ENCODE measurements at places on chromosomes 6 and 20.

- no peak for DNase-seq
Measured at GRCh38 chr6:20180935-20181334, 31.3 kb downstream of the MBOAT1 start.

DNA sequence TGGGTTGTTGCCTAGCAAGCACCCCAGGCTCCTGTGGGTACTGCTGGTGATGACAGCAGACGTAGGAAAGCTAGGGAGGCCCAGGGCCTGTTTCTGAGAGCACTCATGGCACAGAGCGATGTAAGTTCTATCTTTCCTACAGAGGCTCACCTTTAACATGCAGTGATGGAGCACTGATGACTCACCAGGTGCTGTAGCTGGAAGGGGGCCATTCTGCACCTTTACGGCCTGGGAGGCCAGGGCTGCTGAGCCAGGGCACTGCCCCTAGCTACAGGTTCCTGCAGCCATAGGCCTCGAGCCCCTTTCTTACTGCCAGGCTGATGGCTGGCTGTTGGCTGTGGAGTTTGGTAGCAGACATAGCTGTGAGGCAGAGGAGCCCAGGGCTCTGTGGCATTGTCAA, 31.1 kb upstream of the GPR6 start:
- no peak for DNase-seq

- no peak for DNase-seq
Measured at GRCh38 chr6:68779366-68779765, 144.3 kb downstream of the ADGRB3 start.

DNA sequence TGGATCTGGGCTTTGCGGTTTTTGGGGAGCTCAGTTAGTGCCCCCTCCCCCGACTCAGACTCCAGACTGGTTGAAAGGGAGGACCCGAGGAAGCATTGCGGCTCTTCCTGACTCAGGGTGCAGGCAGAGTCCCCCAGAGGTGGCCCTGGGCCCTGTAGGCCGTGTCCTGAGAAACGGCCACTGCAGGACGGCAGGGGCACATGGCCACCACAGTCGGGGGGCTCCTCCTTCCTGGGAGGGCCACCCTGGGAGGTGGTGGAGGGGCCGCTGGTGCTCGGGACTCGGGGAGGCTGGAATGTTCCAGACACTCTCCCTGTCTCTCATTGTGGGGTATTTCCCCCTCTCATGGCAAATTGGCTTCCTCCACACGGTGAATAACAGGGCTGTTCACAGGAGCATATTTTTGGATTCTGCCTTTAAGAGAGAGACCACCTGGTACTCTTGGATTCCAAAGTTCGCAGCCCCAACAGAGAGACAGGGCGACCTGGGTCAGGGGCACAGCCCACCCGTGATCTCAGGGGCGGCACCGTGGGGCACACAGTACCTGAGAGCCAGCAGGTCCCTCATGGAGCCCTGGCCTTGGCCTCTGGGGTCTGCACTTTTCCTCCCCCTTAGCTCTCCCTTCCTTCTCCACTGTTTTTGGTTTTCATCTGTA, 35.7 kb downstream of the FRMD1 start:
- DNase-seq: no peak

DNA sequence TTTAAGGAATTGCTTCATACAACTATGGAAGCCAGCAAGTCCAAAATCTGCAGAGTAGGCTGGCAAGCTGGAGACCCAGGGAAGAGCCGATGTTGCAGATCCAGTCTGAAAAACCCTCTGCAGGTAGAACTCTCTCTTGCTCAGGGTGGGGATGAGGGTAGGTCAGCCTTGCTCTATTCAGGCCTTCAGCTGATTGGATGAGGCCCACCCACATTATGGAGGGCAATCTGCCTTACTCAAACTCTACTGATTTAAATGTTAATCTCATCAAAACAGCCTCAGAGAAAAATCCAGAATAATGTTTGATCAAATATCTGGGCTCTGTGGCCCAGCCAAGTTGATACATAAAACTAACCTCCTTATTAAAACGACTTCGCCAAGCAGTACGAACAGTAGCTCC, 29.7 kb upstream of the RNF24 start:
- DNase-seq: no peak

- no peak for DNase-seq
Measured at GRCh38 chr20:43794326-43794725, 67.5 kb upstream of the GTSF1L start.

DNA sequence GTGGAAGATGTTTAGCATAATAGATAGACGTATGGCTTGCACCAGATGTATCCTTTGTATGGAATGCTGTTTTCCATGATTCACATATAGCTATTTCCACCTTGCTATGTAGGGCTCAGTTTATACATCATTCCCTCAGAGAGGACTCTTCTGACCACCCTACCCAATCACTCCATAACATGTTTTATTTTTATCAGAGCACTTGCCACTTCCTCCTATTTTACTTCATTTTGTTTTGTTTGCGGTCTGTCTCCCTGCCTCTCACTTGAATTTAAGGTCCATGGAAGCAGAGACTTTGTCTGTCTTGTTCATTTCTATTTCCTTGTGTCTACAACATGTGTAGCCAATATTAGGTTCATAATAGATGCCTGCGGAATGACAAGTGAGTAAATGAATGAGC, 266.9 kb upstream of the CITED2 start:
- no peak for DNase-seq

DNA sequence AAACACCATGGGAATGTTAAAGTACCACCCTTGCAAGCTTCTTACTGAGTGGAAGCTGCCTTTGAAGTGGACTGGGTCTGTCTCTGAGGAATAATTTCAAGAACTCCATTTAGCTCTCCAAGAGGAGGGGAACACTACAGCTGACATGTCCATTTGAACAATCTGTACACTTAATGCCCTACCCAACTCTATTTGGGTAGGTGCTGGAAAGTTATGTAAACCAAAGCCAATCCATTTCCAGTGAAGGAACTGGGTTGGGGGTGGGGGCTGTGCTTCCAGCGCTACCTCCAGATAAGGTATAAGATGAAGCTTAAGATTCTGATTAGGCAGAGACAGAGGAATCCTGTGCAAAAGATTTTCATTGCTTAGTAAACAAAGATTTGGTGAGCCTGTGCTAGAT, 122.0 kb downstream of the TCP11 start:
- no peak for DNase-seq

- peak; percentile 88 for DNase-seq
Measured at GRCh38 chr20:5642155-5642981, 107.8 kb upstream of the SHLD1 start.

DNA sequence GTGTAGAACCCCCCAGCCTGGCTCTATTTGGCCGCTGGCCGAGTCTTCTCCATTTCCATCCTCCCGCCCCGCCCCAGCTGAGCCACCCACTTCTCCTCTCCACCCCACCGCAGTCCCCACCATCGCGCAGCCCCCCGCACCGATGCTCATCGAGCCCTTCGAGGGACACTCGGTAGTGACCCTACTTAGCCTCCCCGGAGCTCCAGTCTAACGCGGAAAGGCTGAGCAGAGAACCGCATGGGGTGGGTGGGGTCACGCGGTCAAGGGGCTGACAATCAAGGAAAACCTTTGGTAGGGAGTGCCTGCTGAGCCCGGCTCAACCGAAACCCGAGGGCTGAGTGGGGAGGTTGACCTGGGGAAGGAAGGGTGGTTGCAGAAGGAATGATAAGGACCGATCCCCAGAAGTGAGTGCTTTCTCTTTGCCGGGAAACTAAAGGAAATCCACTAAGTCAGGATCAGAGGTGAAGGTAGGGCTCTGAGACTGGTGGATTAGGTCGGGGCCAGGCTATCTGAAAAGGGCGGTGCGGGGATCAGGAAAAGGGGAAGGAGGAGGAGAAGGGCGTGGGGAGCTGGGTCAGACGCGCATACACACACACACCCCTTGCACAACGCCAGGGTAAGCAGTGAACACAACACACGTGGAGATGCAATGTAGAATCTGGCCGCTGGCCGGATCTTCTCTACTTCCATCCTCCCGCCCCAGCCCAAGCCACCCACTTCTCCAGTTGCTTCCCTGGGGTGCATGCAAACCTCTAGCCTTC, 49.8 kb downstream of the CPXM1 start:
- peak; percentile 57 for DNase-seq

GRCh38 chr20:32040142-32040953, 11.7 kb upstream of the HCK start:
- no peak for DNase-seq

DNA sequence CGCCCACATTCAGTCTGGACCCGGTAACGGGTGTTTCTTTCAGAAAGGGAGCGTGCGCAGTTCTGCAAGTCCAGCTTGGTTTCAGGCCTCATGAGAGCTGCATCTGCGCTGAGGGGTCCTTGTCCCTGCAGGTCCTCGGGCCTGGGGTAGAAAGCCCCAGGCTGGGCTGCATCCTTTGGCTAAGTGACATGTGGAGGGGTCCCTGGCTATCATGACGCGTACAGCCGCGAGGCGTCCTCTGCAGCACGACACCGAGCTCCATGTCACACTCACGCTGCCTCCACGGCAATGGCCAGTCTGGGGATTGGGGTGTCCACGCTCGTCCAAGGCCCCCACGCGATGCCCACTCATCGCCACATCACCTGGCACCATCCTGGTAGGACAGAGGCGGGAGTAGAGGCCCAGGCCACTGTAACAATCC, 1.7 kb upstream of the KIF25 start:
- no peak for DNase-seq

All from fibroblast of pulmonary artery (primary cell).